ENCODE measurements at places on chromosomes 6 and 20.

- no peak for DNase-seq
Observed at GRCh38 chr20:48771542-48771941, 56.3 kb downstream of the PREX1 start.

DNA sequence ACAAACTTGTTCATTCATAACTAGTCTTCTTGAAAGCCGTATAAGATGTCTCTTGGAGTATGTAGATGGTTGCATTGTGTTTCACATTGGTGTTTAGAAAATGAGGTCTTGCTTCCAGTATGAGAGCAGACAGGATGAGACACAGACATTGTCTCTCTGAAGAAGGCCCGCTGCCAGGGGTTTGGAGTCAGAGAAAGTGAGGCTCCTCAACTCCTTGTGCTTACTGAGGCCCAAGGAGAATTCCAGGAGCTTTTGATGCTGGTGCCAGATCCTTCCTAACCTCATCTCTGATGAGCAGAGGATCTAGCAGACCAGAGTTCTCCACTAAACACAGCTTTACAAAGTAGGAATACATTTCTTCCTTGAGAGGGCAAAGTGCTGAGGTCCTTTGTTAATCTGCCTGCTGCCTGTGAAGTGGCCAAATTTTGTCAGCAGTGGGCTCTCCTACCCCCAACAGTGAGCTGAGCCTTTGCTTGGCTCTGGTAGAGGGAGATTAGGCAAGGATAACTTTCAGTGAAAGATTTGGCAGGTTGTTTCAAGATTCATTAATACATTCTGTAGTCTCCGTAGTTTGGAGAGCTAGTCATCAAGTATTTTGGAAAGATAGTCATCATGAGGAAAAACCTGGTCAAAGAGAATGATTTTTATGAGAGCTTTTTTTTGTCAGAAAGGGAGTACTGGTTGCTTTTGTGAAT lies 9.7 kb downstream of the MAPRE1 start:
- DNase-seq, result no peak

DNA sequence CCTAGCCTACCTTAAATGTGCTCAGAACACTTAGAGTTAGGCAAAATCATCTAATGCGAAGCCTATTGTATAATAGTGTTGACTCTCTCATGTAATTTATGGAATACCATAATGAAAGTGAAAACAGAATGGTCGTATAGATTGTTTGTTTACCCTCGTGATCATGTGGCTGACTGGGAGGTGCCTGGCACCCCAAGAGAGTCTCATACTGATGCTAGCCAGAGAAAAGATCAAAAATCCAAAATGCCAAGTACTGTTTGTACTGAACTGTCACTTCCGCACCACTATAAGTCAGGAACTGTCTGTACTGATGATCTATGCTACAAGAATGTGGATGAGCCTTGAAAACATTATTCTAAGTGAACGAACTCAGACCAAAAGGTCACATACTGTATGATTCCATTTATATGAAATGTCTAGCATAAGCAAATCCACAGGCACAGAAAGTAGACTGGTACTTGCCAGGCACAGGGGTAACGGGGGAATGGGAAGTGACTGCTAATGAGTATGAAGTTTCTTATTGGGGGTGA lies 22.4 kb downstream of the ZMYND8 start:
- DNase-seq, result no peak

DNA sequence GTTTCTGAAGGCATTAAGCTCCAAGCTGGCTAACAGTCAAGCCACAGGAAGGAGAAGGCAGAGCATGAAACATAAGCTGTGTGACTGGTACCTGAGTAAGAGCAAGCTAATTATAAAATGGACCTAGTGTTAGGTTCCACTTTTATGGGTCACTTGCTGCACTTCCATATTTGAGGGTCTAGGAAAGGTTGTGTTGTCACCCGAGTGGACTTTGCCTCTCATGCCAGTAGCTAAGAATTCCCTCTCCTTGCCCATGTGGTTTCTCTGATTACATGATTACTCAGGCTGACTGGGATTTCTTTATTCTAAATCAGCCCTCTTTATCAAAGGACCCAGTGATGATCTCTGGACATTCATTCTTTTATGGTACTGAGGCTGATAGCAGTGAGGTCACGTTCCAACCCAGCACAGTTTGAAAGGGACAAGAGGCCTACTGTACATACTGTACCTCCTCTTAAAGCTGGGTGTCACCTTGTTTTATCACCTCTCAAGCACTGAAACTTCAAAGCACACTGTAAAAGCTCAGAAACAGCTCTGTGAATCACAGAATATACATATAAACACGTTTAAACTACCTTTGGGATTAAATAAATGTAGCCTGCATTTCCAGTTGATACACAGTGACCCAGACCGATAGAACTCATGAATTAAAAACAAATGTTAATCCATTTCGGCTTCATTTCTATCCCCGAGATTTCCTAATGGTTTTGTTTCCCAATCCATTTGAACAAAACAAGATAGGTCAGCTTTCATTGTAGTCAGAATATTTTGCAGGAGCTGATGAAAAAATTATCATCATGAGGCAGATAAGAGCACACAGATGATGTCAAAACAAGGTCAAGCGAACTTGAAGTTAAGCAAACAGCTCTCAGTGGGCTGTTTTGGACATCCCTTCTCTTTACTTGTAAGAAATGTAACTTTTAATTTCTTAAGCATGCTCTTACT lies 96.5 kb downstream of the ALDH8A1 start:
- no peak for DNase-seq

GRCh38 chr6:1560281-1561058 lies 49.2 kb upstream of the FOXC1 start:
- no peak for DNase-seq

DNA sequence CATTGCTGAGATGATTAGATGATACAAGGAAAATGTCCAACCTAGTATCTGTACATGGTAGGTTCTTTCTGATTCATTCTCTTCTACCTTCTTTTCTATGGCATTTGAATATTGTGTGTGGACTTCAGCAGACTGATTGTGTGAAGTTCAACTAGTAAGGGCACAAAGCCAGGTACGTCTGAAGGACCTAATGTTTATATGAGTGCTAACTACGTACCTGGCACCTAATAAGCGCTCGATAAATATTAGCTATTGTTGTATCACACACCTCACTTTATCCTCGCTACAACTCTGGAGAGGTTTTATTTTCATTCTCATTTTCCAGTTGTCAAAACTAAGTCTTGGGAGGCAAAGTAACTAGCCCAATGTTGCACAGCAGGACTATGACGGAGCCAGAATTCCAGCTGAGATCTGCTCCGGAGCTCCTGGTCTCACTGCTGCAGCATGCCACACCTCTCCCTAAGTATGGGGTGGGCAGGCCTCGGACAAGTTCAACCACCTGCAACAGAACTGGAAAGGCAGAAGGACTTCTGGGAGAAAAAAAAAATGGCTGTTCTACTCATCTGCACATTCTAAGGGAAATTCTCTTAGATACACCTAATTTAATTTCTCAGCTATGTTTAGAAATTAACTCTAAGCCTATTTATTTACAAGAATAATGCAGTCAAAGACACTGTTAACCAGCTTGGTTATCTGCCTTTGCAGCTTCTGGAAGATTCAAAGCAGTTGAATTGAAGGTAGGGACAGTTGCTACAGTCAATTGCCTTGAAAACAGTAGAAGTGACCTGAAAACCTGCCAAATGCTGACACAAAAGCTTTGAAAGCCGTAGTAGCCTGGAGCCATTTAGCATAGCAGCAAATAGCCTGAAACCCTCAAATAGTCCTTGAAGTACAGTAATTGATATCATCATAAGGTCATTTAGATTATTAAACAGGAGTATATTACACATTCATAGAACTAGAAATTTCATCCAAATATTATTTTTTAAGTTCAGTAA lies 165.0 kb downstream of the PDE7B start:
- peak; percentile 7 for DNase-seq
